Iris pigment epithelial cell (primary cell): ENCODE measurements at places on chromosomes 11 and 22.

DNA sequence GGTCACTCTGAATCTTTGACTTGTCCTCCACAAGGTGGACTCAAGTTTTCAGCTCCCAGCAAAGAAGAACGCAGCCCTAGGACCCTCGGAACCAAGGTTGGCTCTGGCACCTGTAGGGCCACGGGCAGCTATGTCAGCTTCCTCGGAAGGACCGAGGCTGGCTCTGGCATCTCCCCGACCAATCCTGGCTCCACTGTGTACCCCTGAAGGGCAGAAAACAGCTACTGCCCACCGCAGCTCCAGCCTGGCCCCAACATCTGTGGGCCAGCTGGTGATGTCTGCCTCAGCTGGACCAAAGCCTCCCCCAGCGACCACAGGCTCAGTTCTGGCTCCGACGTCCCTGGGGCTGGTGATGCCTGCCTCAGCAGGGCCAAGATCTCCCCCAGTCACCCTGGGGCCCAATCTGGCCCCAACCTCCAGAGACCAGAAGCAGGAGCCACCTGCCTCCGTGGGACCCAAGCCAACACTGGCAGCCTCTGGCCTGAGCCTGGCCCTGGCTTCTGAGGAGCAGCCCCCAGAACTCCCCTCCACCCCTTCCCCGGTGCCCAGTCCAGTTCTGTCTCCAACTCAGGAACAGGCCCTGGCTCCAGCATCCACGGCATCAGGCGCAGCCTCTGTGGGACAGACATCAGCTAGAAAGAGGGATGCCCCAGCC is 2.2 kb downstream of the INPP5J start:
- DNase-seq: no peak

- no peak for DNase-seq
These were observed 42.6 kb downstream of the KCNC1 start for GRCh38 chr11:17777086-17777737.

- DNase-seq: no peak
These were observed 34.4 kb downstream of the RELT start for GRCh38 chr11:73410627-73411026.

GRCh38 chr11:121773076-121773475 is 320.3 kb upstream of the SORL1-AS1 start:
- no peak for DNase-seq

DNA sequence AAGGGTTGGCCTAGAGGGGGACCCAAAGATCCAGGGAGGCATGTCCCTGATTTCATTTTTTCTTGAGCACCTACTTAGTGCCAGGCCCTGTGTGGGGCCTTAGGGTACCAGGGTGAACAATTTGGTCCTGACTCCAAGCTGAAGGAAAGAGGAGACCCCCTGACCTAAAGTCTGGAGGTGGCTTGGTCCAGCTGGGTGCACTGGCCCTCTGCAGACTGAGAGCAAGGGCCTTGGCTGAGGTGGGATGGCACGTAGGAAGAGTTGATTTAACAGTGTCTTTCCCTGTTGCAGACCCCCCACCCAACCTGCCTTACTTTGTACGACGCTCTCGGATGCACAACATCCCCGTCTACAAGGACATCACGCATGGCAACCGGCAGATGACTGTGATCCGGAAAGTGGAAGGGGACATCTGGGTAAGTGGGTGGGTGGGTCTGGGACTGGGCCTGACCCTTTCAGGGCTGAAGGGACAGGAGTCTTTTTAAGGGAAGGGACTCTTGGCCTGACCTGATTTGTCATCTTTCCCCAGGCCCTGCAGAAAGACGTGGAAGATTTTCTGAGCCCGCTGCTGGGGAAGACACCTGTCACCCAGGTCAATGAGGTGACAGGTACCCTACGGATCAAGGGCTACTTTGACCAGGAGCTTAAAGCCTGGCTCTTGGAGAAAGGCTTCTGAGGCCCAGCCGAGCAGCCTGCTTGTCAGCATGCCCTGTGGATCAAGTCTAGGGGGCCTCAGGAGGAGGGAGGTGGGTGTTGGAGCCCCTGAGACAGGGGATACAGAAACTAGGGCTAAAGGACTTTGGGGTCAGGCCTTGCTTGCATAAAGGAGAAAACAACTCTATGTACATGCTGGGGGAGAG is 3.3 kb downstream of the MRPL49 start:
- DNase-seq: no peak

DNA sequence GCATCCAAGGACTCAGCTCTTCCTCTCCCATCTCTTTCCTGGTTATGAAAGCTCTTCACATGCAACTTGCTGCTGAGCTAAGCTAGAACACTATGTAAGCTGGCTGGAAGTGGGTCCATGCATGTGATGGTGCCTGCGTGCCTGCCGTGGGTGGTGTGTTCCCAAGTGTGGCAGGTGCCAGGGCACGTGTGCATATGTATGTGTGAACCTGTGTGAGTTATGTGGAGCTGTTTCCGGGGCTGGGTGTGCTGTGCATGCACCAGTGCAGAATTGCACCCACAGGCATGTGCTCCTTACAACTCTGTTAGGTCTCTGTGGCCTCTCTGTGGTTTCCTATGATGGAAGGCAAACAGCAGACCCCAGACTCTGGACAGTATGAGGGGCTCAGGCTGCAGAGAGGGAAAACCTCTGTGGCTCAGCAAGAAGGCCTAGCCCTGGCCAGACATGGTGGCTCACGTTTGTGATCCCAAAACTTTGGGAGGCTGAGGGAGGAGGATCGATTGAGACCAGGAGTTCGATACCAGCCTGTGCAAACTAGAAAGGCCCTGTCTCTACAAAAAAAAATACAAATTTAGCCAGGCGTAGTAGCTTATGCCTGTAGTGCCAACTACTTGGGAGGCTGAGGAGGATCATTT is 4.1 kb upstream of the P2RY6 start:
- no peak for DNase-seq

DNA sequence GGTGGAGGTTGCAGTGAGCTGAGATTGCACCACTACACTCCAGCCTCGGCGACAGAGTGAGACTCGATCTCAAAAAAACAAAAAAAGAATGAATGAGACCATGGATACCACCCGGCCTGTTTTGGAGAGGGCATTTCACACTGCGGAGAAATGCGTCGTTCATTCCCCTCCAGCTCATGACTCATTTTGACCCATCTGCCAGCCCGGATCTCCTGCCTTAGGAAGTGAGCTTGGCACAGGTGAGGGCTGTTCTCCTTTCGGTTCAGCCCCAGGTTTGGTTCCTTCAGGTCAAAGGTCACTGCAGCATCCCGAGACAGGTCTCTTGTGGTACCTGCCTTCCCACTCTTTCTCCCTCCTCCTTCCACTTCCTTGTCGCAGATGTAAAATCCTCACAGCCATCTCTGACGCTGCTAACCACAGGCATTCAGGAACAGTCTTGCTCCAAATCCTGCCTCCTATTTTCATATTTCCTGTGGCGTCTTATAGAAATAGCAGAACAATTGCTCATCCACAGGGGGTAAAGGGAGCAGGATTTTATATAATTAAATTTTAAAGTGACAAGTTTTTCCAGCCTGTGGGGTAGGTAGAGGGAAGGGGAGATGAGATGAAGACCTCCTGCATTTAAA is 517.9 kb downstream of the NTM start:
- peak; percentile 92 for DNase-seq

DNA sequence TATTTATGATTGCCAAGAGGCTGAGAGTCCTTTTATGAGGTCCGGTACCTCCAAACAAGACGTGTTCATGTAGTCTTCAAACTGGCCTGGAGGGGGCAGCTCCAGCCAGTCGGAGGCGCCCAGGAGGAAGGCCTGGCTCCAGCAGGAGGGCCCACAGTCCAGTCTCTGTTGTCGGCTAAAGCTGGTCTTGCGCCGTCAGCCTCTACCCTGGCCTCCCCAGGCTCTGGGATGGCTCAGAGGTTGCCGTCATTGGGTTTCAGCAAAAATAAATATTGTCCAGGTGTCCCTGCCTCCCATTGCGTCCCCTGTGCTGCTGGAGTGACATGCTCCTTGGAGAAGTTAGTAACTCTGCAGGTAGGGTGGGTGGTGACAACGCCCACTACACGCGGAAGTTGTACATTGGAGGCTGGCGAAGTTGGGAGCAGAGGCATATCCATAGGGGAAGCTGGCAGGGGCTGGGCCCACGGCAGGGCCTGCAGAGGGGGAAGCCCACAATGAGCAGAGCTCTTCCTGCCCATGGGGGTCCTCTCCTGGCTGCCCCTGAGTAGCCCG is 1.0 kb upstream of the SLC25A1 start:
- peak; percentile 91 for DNase-seq

DNA sequence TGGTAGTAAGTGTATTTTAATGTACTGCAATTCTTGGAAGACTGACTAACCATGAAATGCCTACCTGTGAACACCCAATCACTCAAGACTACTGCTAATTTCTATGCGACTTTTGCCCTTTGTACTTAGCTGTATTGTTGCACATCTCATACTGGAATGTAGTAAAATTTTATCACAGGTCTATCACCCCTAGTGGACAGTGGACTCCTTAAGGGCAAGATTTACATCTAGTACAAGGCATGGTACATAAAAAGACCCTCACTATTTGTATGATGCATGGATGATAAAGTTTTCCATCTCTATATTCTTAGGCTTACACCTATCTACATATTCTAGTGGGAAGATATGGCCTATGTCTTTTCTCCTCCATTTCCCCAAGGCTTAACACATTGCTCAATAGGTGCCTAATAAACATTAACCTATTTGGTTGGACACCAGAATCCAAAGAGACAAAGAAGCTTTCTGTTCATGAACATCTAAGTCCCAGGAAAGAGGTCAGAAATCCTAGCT is 26.1 kb downstream of the SERGEF start:
- no peak for DNase-seq

GRCh38 chr11:124865181-124865901 is at the start of gene ROBO3:
Gene ROBO3 (plus strand): TSS chr11:124865432. CDS start chr11:124865578, 146 bp downstream.
- no peak for DNase-seq

GRCh38 chr11:34044664-34045485 is 6.7 kb upstream of the CAPRIN1 start:
- peak; percentile 95 for DNase-seq

GRCh38 chr11:133697603-133698180 is 147.6 kb downstream of the SPATA19 start:
- no peak for DNase-seq

GRCh38 chr22:35443790-35444684 is 44.1 kb downstream of the MCM5 start:
- DNase-seq: no peak

DNA sequence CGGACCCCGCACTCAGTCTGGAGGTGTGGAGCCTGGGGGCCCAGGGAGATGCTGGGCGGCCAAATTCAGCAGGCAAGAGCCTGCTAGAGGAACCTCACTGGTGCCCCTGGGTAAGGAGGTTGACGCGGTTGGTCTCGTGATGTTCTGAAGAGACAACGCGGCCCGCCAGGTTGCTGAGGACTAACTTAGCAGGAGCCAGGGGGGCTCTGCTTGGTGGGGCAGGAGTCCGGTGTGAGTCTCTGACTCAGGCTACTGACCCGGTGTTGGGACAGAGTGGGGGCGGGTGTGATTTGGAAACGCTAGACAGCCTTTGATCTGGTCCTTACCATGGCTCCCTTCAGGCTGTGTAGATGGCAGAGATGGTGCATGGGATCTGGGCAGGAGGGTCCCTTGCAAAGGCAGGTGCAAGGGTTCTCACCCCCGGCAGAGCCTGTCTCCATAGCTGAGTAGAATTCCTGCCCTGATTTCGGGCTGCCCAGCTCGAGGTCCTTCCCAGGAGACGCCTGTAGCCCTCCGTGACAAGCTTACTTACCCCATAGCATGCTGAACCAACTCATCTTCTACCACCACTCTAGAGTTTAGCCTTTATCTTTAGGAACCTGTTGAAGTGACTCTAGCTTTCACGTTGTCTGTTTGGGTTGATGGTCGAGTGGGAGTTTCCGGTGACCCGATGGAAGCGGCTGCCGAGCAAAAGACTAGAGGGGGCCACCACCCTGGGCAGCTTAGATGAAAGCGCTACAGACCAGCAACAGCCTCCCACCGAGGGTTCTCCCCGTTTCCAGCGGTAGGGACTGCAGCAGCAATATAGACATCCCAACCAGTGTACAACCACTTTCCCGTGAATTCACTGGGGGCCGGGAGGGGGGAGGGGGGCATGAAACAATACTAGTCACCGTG is 38.4 kb downstream of the KCNC1 start:
- DNase-seq: no peak
